ENCODE measurements at places on chromosomes 2 and 18.

DNA sequence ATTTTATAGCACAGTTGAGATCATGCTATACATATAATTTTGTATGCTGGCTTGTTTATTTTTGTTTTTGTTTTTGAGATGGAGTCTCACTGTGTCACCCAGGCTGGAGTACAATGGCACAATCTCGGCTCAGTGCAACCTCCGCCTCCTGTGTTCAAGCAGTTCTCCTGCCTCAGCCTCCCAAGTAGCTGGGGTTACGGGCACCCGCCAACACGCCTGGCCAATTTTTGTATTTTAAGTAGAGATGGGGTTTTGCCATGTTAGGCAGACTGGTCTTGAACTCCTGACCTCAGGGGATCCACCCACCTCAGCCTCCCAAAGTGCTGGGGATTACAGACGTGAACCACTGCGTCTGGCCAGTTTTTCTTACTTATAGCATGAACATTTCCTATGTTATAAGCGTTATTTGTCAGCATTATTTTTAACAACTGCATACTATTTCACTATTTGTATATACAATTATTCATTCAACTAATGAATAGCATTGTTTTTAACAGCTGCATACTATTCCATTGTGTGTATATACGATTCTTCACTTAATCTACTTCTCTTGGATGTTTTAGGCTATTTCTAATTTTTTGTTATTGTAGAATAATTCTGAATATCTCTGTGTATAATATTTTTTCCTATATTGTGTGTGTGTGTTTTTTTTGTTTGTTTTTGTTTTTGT lies 3.5 kb downstream of the EHD3 start:
- H3K36me3 ChIP-seq = no peaks in the 10 kb centered on the region
- peaks cover 5% of the 10 kb centered on the region for H3K4me1 ChIP-seq
- H3K27me3 ChIP-seq = no peaks in the 10 kb centered on the region
- no peak overlapping the region for H3K4me3 ChIP-seq

- H3K36me3 ChIP-seq = no peaks in the 10 kb centered on the region
- DNase-seq = no peak
- H3K4me1 ChIP-seq = peaks cover 18% of the 10 kb centered on the region
Observed at GRCh38 chr2:237427769-237428506, 14.0 kb upstream of the COL6A3 start.

- H3K4me1 ChIP-seq = peaks cover 26% of the 10 kb centered on the region
- no peaks in the 10 kb centered on the region for H3K27me3 ChIP-seq
- peak overlapping the region; percentile 39 for H3K27ac ChIP-seq
- no peaks in the 10 kb centered on the region for H3K36me3 ChIP-seq
- no peak for DNase-seq
Observed at GRCh38 chr18:57749604-57749970, 53.5 kb downstream of the ATP8B1 start.

- H3K27me3 ChIP-seq = no peaks in the 10 kb centered on the region
- H3K36me3 ChIP-seq = no peaks in the 10 kb centered on the region
- H3K4me3 ChIP-seq = no peak overlapping the region
- H3K27ac ChIP-seq = no peak overlapping the region
Observed at GRCh38 chr18:74760436-74760835, 162.8 kb downstream of the ZNF407 start.

DNA sequence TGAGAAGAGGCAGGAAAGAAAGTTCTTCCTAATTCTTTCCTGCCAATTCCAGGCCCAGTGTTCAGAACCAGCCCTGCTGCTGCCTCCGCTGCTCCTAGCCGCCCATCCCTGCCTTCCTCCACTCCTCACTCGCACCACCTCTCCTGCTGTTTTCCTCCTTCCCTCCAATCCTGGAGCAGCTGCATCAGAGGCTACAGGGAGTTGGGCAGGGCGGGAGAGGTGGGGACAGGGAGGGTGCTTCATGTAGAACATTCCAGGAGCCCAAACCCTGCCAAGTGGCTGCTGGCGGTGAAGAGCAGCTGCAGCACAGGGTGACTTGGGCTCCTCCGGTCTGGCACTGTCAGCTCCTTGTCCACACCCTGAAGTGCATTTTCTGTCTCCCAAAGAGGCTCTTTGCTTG lies 176.3 kb downstream of the TNS1 start:
- no peak overlapping the region for H3K4me3 ChIP-seq
- H3K36me3 ChIP-seq = no peaks in the 10 kb centered on the region
- no peaks in the 10 kb centered on the region for H3K27me3 ChIP-seq
- H3K27ac ChIP-seq = no peak overlapping the region
- no peak for DNase-seq
- no peaks in the 10 kb centered on the region for H3K4me1 ChIP-seq

All from RWPE2 (cell line).